ENCODE measurements at places on chromosomes 7 and 10. TPM values are rescaled to one million over a fixed set of nuclear protein-coding genes. Genes with fewer than 3 reads are reported as not detected.

Gene DLD
- total RNA-seq, result 75.2 TPM

Gene MOGAT3
- not detected for total RNA-seq

Gene PRSS2
- not detected for total RNA-seq

Gene ODAD2
- 0.41 TPM for total RNA-seq

Gene PRTFDC1
- total RNA-seq, result 8.7 TPM

Gene PNLIPRP2
- total RNA-seq, result not detected

Gene TBC1D12
- total RNA-seq, result 5.1 TPM

Gene HERC4
- 34.8 TPM for total RNA-seq

Gene GPAM
- 7.4 TPM for total RNA-seq

Gene OPN1SW
- not detected for total RNA-seq

Gene ASIC3
- 0.25 TPM for total RNA-seq

Gene CDNF
- 0.34 TPM for total RNA-seq

Gene AKR1B1
- total RNA-seq, result 89.5 TPM

Gene RARRES2
- total RNA-seq, result not detected

Gene LAMTOR4
- 131 TPM for total RNA-seq

Gene FAM237B
- not detected for total RNA-seq

Measured in foreskin keratinocyte (primary cell).